HCT116 (cell line): ENCODE measurements at places on chromosomes 3 and 15.

DNA sequence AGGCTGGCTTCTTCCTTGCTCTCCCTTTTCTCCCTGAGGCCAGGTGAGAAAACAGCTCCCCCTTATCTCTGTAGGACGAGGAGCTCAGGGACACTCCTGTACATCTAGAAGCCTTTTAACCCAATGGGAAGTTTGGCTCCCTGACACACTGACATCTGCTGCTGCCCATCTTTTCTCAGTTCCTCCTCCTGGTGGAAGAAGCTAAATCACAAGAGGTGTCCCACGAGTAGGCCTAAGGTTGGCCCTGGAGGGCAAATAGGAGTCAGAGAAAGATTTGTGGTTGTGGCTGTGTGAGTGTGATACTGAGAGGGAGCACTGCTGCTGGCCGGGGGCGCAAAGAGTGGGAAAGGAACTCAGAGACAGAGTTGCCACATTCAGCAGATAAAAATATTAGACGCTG is 49.5 kb downstream of the ARHGAP31 start:
- no peak for DNase-seq

DNA sequence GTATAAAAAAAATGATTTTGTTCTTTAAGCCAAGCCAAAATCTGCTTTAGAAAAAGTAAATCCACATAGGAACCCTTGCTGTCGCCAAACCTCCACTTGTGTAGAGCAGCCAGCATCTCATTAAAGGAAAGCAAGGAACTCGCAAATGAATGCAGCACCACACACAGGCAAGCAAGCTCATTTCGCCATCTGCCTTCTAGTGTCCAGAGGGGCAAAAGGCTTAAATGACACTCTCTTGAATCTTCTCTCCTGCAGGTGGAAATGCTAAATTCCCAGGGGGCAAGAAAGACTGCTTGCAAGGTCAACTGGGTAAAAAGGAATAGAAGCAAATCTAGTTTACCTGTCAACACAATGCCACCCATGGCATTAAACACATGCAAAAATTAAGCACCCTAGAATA is 2.4 kb downstream of the MB21D2 start:
- DNase-seq: no peak

DNA sequence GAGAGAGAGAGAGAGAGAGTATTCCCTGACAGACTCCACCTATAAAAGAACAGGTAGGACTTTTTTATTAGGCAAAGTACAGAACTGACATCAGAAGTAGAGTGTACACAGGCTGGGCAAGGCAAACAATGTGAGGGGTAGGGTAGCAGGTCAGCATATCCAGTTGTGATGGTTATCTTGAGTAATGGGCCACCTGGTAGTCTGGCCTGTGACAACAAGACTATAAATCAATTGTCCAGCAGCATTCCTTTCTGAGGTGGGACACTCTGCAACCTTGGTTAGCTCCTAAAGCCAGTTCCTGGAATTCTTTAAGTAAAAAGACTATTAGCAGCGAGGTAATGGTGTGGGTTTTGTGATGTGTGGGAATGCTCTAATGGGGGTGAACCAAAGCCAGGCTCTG is 14.9 kb upstream of the TMCC1 start:
- no peak for DNase-seq

GRCh38 chr15:85769182-85769900 is 25.4 kb downstream of the KLHL25 start:
- no peak for DNase-seq

DNA sequence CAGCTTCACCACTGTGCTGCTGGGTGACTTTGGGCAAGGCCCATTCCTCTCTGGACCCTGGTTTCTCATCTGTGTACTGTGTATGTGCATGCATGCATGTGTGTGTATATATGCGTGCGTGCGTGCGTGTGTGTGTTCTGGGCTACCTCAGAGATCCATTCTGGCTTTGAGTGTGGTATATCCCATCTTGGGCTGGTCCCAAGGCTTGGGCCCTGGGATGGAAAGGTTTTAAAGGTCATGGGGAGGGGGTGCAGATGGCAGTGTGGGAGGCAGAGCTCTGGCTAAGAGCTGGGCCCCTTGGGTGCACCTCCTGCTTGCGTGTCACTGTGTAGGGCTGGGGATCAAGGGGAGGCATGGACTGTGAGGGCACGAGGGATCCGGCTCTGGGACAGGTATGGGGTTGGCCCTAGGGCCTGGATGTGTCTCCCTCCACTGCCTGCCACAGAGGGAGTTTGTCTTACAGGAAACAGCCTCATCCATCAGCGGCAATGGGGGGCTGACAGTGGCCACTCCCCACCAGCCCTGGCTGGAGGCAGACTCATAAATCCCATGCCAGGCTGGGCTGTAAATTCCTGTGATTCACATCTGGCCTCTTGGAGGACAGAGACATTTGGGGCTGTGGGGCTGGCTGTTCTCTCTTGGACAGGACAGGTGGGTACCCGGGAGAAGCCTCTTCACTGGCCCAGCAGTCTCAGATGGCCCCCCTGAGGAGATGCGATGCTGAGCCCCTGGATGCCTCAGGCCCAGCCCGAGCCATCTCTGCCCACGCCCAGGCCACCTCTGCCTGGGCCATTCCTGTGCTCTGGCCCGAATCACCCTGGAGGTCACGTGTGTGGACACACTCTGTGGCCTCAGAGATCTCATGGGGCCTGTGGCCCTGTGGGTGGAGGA is 21.4 kb upstream of the CSPG4 start:
- no peak for DNase-seq

DNA sequence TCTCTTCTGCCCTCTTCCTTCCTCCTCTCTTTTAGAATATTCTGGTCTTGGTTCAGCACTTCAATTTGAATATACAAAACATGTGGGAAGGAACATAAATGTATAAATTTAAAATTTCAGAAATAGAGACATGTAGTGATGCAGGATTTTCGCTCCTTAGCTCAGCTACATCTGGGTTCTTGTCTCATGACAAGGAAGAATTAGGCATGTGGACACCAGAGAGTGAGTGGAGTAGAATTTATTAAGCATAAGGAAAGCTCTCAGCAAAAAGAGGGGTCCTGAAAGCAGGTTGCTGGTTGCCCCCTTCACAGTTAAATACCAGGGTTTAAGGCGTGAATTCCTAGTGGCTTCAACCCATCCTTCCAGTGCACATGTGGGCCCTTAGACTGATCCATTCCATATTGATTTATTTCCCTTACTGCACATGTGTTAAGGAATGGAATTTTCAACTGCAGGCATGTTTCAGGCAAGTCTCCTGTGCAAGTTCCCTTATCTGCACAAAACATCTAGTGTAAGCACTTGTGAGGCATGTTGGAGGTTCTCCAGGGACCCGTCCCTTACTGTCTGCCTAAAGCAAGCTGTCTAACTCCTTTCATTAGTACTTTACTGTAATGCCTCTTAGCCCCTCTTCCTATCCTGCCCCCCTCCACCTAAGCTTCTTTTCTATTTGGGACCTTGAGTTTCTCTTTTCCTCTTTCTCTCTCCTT is 133.2 kb upstream of the STRIT1 start:
- no peak for DNase-seq
